ENCODE measurements at places on chromosomes 16 and 17.

DNA sequence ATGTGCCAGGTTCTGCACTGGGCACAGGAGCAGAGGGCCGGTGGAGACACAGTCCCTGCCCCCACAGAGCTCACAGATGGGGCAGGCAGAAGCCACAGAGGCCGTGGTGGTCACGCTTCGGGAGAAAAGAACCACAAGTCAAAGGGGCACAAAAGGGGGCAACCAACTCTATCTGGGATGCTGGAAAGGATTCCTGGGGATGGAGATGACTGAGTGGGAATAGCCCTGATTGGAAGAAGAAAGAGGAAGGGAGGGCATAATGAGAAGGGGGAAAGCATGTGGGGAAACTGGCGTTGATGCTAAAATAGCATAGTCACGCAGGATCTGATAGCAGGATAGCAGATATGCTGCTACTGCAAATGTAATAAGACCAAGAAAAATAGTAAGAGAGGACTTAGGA, 69.7 kb downstream of the VAT1L start:
- no peak for DNase-seq

DNA sequence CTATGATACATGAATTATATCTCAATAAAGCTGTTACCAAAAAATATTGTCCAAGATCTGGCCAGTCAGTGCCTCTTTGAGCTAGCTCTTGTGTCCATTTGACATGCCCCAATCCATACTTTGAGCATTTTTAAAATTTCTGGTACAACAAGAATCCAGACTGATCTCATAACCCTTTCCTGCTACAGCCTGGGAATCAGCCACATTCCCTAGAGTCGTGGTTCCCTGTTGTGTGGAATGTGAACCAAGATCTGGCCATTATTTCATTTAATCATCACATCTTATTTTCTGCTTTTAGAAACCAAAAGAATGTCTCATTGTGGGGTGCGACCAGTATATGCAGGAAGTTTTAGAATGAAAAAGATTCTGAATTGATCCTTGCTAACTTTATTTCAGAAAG, 34.3 kb upstream of the RPRML start:
- DNase-seq = no peak

DNA sequence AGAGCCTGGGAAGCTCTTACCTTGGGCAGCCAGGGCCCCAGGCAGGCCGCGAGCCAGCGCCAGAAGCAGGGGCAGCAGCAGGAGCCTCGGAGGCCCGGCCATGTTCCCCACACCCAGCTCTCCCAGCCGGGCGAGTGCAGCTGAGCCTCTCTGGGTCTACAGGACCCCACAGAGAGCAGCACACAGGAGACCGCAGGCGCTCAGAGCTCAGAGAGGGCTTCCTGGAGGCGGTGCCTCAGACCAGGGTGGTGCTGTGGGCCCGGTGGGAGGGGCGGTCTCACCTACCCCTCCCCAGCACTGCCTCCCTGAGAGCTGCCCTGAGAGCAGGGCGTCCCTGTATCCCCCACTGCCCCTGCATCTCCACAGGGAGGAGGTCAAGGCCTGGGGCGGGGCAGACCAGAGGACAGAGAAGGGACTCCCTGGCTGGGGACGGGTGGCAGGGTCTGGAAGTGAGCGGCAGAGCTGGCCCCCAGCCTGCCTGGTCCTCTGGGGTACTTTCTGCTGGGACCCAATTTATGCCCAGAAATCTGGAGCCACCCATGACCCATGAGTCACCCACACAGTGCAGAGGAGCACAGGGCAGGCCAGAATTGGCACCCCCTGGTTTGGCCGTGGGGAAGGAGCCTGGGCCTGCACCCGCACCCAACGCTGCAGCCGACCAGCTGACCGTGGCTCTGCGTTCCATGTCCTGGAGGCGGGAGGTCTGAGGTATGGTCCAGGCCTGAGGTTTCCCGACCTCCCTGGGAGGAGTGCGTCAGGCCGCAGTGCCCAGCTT, at the start of gene CD7:
CD7 (minus strand) TSS at position 215 of the 775 bp plus-strand sequence; CDS start at position 102, 113 bp downstream.
- no peak for DNase-seq

- DNase-seq = no peak
Observed at GRCh38 chr17:691423-691822, 23.2 kb downstream of the VPS53 start.

DNA sequence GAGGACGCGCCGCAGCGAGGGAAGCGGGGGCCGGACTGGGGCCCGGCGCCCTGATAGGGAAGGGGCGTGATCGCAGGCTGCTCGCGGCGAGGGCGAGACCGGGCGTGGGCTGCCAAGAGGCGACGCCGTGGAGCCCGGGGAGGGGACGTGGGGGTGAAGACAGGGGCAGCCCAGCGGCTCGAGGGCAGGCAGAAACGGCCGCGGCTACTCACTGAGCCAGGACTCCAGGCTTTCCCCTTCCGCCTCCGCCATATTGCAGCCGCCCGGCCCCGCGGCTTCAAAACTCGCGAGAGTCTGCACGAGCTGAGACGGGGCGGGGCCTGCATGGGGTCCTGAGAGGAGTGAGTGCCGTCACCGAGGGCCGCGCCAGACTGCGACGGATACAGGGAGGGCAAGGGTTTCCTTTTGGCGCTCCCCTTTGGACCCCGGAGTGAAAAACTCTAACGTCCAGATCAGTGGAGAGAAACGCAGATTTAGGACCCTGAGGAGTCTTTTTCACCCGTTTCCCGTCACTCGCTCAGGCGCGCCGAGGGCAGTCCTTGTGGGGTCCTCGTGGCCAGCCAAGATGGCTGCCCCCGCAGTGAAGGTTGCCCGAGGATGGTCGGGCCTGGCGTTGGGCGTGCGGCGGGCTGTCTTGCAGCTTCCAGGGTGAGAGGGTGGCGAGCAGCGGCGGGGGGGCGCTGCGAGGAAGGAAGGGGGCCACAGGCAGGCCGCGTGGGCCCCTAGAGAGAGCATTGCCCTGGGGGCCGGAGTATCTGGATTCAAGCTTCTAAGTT, at the start of the genes GGA3 and MRPS7:
GGA3 (minus strand) TSS at position 271 of the 776 bp plus-strand sequence; CDS start at position 252, 19 bp downstream.
MRPS7 (plus strand) TSS at position 544 of the 776 bp plus-strand sequence; CDS start at position 566, 22 bp downstream.
- DNase-seq = peak; percentile 96

- no peak for DNase-seq
Observed at GRCh38 chr17:46738544-46738943, 79.9 kb downstream of the WNT3 start.

DNA sequence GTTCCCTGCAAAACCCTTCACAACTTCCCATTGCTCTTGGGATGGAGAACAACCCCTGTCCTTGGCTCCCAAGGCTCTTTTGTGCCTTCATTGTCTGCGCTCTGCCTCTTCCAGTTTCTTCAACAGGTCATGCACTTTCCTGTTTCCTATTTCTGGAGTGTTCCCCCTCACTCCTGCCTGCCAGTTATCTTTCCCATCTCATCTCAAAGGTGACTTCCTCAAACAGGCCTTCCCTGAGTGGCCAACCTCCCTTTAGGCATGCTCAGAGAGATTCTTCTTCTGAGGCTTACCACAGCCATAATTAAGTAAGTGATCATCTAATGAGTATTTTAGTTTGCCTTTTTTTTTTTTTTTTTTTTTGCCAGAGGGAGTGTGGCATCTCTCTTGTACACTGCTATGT, 2.9 kb upstream of the CYLD start:
- no peak for DNase-seq

- DNase-seq = peak; percentile 83
Observed at GRCh38 chr17:74862108-74862901, 2.6 kb upstream of the GRIN2C start.

DNA sequence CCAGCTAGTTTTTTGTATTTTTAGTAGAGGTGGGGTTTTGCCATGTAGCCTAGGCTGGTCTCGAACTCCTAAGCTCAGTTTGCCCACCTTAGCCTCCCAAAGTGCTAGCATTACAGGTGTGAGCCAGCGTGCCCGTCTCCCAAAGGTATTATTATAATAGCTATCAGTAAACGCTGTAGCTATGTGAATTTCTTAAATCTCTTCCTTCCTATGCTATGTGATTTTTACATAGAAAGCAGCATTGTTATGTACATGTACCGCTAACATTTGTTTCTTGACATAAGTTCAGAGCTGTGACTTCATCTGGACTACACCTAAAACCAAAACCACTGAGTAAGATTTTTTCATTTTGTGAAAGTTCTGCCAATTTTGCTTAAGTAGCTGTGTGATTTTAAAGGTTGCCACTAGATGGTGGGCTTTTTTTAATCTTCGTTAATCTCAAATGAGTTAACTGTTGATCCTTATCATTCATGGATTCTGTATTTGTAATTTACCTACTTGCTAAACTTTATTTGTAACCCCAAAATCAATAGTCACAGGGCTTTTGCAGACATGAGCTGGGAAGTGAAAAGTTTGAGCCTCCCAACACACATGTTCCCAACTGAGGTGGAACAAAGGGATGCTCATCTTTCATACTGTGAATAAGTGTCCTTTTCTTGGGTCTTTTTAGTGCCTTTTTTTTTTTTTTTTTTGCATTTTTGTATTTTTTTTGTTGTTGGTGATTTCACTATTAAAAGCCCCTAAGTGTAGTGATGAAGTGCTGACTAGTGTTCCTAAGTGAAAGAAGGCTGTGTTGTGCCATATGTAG, 21.9 kb downstream of the PRKAR1A start:
- no peak for DNase-seq

- DNase-seq = no peak
Observed at GRCh38 chr17:39606434-39607056, 1.2 kb downstream of the NEUROD2 start.

DNA sequence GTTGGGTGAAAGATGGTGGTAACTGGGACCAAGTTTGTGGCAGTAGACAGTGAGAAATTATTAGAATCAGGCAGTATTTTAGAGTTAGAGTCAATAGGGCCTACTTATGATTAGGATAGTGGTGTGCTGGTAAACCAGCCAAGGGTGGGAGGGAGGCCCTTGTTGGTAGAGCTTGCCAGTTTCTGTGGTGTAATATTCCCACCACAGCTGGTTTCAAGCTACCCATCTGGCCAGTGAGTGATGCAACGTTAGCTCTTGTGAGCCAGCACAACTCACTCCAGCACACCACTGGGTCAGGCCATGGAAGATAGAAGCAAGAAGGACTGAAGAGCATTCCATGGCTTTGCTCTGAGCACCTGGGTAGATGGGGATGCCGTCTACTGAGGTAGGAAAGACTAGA, 34.9 kb downstream of the GNAO1 start:
- no peak for DNase-seq

DNA sequence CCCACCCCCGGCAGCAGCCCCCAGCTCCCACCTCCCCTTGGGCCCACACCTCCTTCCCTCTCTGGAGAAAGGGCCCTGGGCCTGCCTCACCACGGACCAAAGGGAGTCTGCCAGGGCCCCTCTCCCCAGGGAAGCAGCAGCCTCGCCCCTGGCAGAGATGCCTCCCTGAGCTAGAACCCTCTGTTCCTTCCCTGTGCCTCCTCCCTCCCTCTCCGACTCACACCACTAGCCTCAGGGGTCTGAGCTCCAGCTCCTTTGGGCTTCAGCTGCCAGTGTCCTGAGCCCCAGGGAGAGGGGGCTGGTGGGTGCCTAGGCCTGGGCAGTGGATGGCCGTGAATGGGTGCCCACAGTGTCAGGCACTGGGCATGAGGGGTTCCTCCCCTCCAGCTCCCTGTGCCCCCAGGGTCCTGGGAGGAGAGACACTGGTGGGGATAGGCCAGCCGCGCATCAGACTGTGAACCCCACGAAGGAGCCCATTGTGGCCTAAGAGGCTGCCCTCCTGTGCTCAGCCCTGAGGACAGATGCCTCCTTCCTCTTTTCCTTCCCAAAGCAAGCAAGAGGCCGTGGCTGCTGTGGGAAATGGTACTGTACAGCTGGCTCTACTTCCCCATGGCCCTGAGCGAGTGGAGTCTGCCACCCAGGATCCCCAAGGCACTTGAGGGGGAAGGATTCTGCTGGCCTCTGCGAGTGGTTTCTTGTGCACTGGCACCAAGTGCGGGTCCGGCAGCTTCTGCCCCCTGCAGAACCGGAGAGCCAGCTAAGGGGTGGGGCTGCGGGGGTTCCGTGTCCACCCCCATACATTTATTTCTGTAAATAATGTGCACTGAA, 20.7 kb downstream of the MMP15 start:
- no peak for DNase-seq

DNA sequence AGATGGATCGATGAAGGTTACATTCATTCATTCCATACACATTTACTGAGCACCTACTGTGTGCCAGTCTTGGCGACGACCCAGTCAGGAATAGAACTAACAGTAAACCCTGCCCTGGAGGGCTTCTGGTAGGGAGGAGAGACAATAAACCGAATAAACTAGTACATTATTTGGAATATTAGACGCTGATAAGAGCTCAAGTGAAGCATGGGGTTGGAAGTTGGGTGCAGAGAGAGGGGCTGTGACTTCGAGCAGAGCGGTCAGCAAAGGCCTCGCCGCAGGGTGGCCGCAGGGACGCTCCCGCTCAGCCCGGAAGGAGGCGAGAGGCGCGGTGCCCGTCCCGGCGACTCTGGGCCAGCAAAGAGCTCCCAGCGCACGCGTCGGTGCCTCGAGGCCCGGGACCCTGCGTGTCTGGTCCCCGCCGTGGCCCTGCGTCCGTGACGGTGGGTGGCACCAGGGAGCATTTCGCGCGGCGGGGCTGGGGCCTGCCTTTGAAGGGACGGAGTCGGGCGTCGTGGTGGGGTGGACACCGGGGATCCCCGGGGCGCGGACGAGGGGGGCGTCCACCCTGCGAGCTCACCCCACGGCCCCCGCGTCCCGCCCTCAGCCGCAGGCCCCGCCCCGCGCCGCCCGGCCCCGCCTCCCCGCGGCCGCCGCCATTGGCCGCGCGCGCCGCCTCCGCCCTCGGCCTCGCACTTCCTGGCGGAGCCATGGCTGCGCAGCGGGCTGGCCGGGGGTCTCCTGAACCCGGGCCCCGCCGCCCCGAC, at the start of gene KLHL36:
KLHL36 (plus strand) TSS at position 684 of the 767 bp plus-strand sequence. CDS start 2,357 bp downstream, outside the sequence.
- peak; percentile 97 for DNase-seq

- no peak for DNase-seq
Observed at GRCh38 chr16:26987597-26988010, 79.1 kb upstream of the C16orf82 start.

- no peak for DNase-seq
Observed at GRCh38 chr16:81293909-81294802, 20.6 kb upstream of the GAN start.

- DNase-seq = peak; percentile 65
Observed at GRCh38 chr17:27585153-27585681, 45.8 kb upstream of the LGALS9 start.

- peak; percentile 40 for DNase-seq
Observed at GRCh38 chr16:48556913-48557351, 53.0 kb downstream of the N4BP1 start.

DNA sequence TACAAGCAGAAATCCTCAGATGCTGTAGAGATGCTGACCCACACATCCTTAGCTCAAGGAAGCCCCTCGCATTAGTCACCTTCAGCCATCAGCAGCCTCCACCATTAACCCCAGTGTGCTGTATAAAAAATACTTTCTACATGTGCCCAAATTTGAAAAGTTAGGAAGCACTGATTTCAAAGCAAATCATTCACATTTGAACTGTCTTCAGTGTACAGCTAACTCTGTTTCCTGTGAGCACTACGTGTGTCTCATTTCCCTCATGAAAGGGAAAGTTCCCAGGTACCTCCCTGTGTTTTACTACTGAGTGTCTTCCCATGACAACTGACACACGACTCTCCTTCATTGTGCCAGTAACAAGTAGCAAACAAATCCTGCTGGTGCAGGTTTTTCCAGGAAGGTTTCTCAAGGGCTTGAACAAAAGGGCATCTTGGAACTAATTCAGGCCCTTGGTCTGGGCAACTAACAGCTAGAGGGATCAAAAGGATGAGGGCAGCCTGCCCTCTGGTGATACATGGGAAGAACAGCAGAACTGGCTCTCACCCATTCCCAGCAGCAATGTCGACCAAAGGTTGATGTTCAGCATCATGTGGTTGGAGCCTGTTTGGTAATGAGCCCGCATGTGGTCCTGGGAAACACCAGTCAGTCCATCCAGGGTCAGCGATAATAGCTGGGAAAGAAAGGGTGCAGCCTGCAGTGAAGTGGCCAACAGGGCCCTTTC, 4.0 kb downstream of the SLC35B1 start:
- peak; percentile 47 for DNase-seq

All from GM13976 (cell line).